ENCODE measurements at places on chromosomes 5 and 9. TPM values are rescaled to one million over a fixed set of nuclear protein-coding genes. Genes with fewer than 3 reads are reported as not detected.

Gene PCDHGA4
- total RNA-seq, result 2.9 TPM

Gene FSD1L
- total RNA-seq, result 1.7 TPM

Gene EQTN
- not detected for total RNA-seq

Gene FBP1
- total RNA-seq, result 1.7 TPM

Gene LCN10
- total RNA-seq, result 1.7 TPM

Gene REEP2
- 0.18 TPM for total RNA-seq

DNA sequence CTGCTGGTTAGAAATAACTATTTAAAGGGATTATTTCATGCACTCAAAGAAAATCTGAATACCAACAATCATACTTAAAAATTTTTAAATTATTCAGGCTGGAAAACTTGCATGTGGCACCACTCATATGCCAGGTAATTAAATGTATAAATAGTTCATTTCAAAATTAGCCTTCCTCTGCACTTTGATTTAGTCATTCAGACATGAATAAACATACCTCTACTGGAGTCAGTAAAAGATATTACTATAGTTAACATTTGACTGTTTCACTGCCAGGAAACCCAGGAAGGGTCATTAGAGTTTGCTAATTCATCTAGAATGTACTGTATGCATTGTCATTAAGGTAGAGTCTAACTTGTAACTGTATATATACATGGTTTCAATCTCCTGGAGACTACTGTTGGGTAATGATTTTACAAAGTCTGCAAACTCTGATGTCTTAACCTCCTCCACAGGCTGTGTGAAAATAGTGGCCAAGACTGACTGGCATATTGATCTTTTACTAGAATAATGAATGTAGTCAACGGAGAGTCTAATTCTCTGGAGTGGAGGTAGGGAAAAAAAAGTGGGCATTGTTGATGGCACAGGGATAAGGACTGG, 43.7 kb downstream of the TEX10 start:
- H3K27ac ChIP-seq, result no peak overlapping the region

DNA sequence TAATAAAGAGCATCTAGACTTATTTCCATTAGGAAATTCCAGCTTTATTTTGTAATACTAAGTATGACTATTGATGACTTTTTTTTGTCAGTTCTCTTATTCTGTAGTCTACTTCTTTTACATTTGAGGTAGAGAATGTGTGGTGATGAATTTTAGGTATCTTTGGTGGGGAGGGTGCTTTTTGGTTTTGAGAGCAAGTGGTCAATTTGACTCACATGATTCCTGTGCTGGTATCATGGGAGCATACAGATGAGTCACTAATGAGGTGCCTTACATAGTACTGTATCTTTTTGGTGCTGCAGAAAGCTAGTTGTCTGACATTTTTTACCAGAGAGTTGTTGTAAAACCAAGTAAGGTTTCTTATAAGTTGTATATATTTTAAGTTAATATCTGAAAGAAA, 35.3 kb downstream of the ERBIN start:
- H3K27ac ChIP-seq, result no peak overlapping the region
- no peaks in the 10 kb centered on the region for H3K36me3 ChIP-seq
- no peaks in the 10 kb centered on the region for H3K4me1 ChIP-seq
- no peaks in the 10 kb centered on the region for H3K27me3 ChIP-seq
- DNase-seq, result no peak

GRCh38 chr5:149254506-149254905, 17.2 kb upstream of the AFAP1L1 start:
- no peaks in the 10 kb centered on the region for H3K27me3 ChIP-seq
- H3K4me3 ChIP-seq, result no peak overlapping the region
- no peak overlapping the region for H3K27ac ChIP-seq
- peaks cover 39% of the 10 kb centered on the region for H3K36me3 ChIP-seq
- no peaks in the 10 kb centered on the region for H3K4me1 ChIP-seq
- DNase-seq, result no peak

- no peak overlapping the region for H3K4me3 ChIP-seq
- no peaks in the 10 kb centered on the region for H3K27me3 ChIP-seq
- H3K27ac ChIP-seq, result no peak overlapping the region
- DNase-seq, result no peak
- no peaks in the 10 kb centered on the region for H3K36me3 ChIP-seq
- H3K4me1 ChIP-seq, result no peaks in the 10 kb centered on the region
These were observed 1865.3 kb upstream of the CDH9 start for GRCh38 chr5:28903643-28904042.

GRCh38 chr9:21825637-21826036, 23.2 kb downstream of the MTAP start:
- peaks cover 3% of the 10 kb centered on the region for H3K36me3 ChIP-seq
- no peak overlapping the region for H3K27ac ChIP-seq
- H3K4me1 ChIP-seq, result peaks cover 7% of the 10 kb centered on the region
- no peak overlapping the region for H3K4me3 ChIP-seq

DNA sequence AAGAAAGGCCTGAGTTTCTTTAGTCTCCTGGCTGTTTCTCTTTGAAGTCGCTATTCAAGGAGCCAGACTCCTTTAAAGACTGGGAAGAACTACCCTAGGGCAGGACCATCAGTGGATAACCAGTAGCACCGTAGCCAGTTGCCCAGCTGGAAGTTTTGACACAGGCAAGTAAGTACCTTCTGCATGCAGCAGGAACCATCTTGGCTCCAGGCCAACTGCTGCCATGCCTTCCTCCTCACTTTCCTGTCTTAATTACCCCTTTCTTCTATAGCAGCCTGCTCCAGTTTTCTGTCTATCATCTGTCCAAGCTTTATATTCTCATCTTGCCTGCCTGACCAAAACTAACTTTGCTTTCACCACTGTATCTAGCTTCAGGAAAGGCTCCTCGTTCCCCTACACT, 149.7 kb upstream of the SV2C start:
- DNase-seq, result no peak
- no peak overlapping the region for H3K4me3 ChIP-seq
- peaks cover 3% of the 10 kb centered on the region for H3K27me3 ChIP-seq
- H3K27ac ChIP-seq, result no peak overlapping the region

DNA sequence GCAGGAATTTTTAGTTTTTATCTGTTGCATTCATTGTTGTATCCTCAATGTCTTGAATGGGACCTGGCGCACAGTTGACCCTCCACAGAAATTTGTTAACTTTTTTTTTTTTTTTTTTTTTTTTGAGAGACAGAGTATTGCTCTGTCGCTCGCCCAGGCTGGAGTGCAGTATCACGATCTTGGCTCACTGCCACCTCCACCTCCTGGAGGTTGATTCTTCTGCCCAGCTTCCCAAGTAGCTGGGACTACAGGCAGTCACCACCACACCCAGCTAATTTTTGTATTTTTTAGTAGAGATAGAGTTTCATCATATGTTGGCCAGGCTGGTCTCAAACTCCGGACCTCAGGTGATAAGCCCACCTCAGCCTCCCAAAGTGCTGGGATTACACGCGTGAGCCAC, 205.9 kb downstream of the ROR2 start:
- no peaks in the 10 kb centered on the region for H3K27me3 ChIP-seq
- no peaks in the 10 kb centered on the region for H3K4me1 ChIP-seq
- no peak overlapping the region for H3K4me3 ChIP-seq
- no peak for DNase-seq

DNA sequence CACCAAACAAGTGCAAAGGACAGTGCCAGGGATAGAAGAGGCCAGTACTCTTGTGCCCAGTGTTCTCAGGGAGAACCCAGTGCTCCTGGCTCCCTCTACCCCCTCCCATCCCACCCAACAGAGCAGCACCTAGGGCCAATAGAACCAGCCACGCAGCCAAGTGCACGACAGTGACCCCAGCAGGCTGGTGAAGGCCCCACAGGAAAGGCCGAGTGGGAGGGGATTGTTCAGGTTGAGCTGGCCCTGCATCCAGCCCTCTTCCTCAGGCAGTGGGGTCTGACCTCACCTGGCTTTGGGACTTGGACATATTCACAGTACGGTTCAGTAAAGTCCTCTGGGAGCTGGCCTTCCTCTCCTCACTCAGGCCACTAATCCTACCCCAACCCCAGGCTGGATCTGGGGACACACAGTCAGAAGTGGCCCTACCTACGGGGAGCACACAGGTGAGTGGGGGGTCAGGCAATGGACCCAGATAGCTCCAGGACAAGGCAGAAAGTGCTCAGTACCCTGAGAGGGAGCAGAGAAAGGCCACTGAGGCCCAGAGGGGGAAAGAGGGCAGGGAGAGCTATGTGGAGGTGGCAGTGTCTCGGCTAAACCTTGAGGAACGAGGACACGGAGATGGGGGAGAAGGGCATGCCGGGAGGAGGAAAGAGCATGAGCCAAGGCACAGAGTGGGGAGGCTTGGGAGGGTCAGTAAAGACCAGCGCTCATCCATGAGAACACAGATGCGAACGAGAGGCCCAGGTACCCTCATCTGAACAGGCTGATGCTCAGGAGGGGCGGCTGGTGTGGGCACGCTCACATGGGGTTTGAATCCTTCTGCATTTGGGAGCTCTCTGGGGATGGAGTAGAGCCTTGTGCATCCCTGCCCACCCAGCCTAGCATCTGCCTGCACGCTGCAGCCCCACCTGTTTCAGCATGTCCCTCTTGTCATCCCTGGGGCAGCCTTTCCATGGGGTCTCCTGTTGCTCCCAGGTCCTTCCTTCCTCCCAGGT, 25.6 kb downstream of the POLR1E start:
- H3K27ac ChIP-seq, result no peak overlapping the region
- H3K4me1 ChIP-seq, result peaks cover 18% of the 10 kb centered on the region
- DNase-seq, result no peak
- H3K27me3 ChIP-seq, result no peaks in the 10 kb centered on the region
- H3K4me3 ChIP-seq, result no peak overlapping the region
- H3K36me3 ChIP-seq, result peaks cover 31% of the 10 kb centered on the region

DNA sequence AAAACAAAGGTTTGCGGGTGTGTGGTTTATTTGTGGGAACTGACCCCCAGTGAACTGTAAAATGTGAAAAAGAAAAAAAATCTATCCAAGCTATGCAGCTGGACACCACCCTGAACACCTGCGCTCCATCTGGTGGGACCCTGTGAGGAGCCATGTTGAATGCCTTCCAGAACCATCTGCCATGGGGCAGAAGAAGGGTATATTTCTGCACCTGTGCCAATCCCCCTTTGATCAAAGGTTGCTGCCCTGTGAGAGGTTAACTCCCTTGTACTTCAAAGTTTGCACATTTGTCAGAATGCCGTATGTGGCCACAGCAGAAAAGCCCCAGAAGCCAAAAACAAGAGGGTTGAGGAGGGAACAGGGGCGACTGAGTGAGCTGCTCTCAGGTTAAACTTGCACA, 148.5 kb upstream of the ALDH1B1 start:
- no peak overlapping the region for H3K4me3 ChIP-seq
- H3K27ac ChIP-seq, result no peak overlapping the region
- no peaks in the 10 kb centered on the region for H3K27me3 ChIP-seq
- no peaks in the 10 kb centered on the region for H3K36me3 ChIP-seq

GRCh38 chr5:71836084-71836483, 117.0 kb downstream of the CARTPT start:
- H3K27me3 ChIP-seq, result no peaks in the 10 kb centered on the region
- DNase-seq, result no peak
- H3K4me3 ChIP-seq, result no peak overlapping the region
- H3K4me1 ChIP-seq, result no peaks in the 10 kb centered on the region

DNA sequence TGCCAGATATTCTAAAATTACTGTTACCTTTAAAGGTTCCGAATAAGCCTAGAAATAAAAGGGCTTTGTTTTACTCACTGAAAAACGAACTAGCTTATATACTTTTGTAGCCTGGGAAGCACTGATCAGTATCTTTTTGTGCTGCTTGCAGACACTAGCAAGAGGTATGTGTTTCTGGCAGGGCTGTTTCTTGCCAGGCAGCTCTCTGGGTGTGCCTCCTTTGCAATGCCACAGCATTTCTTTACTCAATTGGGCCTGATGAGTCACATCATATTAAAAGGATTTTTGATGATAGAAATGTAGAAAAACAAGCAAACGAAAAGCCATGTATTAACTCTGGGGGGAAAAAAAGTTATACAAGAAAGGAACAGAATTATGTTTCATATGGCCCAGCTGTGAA, 35.6 kb downstream of the CD180 start:
- H3K4me3 ChIP-seq, result no peak overlapping the region
- H3K27ac ChIP-seq, result peak overlapping the region; percentile 31
- H3K4me1 ChIP-seq, result peaks cover 52% of the 10 kb centered on the region
- peaks cover 28% of the 10 kb centered on the region for H3K36me3 ChIP-seq
- no peaks in the 10 kb centered on the region for H3K27me3 ChIP-seq

DNA sequence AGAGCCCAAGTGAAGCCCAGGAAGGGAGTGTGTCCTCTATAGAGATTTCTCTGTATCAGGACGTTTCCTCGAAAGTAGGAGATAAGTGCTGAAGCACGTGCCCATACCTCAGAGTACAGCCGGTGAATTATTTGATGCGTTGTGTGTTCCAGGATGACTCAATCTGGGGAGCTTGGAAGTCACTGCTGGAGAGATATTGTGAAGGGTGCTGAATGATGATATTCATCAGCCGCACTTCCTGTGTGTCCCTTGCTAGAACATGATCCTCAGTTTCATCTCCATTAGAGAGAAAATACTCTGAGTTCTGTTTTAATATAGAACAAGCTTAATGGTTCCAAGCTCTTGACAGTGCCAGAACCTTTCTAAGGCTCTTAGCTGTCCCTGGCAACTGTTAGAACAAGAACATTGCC, 402.3 kb upstream of the ADAMTSL1 start:
- no peaks in the 10 kb centered on the region for H3K27me3 ChIP-seq
- no peak for DNase-seq
- no peaks in the 10 kb centered on the region for H3K36me3 ChIP-seq
- no peak overlapping the region for H3K4me3 ChIP-seq
- H3K27ac ChIP-seq, result no peak overlapping the region

DNA sequence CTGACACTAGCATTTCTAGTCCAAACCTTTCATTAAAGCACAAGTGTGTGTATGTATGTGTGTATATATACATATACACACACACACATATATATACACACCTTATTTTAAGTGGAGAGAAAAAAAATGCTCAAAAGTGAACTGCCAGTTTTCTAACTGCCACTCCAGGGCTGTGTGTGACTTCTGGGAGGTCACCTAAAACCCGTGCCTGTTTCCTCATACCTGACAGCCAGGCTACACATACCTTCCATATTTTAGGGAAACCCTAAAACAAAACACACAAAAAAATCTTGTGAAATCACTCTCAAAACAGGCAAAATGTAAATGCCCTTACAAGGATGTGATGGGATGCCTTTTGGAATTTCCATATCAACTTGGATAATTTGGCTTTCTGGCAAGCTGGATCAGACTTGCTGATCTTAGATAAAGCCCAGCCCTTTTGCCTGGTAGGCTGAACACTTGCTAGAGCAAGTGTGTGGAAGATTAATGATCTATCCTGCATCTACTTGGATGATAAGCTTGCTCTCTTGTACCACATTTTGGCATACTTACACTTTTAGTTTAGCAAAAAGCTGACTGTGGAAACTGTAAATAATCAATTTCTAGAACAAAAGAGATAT, 127.8 kb downstream of the GNAQ start:
- no peaks in the 10 kb centered on the region for H3K27me3 ChIP-seq
- H3K4me3 ChIP-seq, result no peak overlapping the region
- no peak for DNase-seq
- no peak overlapping the region for H3K27ac ChIP-seq
- no peaks in the 10 kb centered on the region for H3K4me1 ChIP-seq
